ENCODE measurements at places on chromosomes 6 and 20. TPM values are rescaled to one million over a fixed set of nuclear protein-coding genes. Genes with fewer than 3 reads are reported as not detected.

SFT2D1 gene
- 43.1 TPM for total RNA-seq

TNFRSF21 gene
- total RNA-seq: 40.7 TPM

RUNX2 gene
- total RNA-seq: 0.34 TPM

KIFC1 gene
- 0.68 TPM for total RNA-seq

GSTA2 gene
- not detected for total RNA-seq

TBX18 gene
- total RNA-seq: 4.1 TPM

SUMO4 gene
- 1.9 TPM for total RNA-seq

ADTRP gene
- 25.3 TPM for total RNA-seq

PCSK2 gene
- not detected for total RNA-seq

NOX3 gene
- not detected for total RNA-seq

AIF1 gene
- not detected for total RNA-seq

SRMS gene
- total RNA-seq: 0.34 TPM

RIPPLY2 gene
- not detected for total RNA-seq

SLC39A7 gene
- total RNA-seq: 66.9 TPM

OR2H1 gene
- total RNA-seq: not detected

All from nasal cavity respiratory epithelium epithelial cell of viscerocranial mucosa (primary cell).